ENCODE measurements at places on chromosomes 2 and 18. TPM values are rescaled to one million over a fixed set of nuclear protein-coding genes. Genes with fewer than 3 reads are reported as not detected.

DNA sequence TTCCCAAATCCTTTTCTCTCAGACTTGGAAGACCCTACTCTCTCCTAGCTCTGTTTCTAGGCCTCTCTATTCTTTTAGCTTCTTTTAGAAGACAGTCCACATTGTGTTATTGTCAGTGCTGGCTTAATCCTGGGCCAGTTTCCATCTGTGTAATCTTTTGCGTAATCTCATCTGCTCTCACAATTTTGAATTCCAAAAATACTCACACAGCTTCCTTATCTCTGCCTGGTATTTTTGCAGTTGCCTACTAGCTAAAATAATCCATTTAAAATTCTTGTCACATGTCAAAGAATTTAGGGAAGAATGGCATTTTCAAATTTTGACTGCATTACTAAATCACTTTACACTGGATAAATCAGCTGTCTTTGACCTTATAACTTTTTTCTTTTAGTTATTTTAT, 200.6 kb upstream of the MEX3C start:
- H3K4me1 ChIP-seq: no peaks in the 10 kb centered on the region
- no peaks in the 10 kb centered on the region for H3K27me3 ChIP-seq
- H3K4me3 ChIP-seq: no peak overlapping the region
- H3K27ac ChIP-seq: no peak overlapping the region
- DNase-seq: no peak

- no peak overlapping the region for H3K27ac ChIP-seq
- H3K4me3 ChIP-seq: no peak overlapping the region
- no peak for DNase-seq
- H3K27me3 ChIP-seq: no peaks in the 10 kb centered on the region
- H3K4me1 ChIP-seq: no peaks in the 10 kb centered on the region
Observed at GRCh38 chr2:109727929-109728447, 66.1 kb upstream of the RGPD5 start.

DNA sequence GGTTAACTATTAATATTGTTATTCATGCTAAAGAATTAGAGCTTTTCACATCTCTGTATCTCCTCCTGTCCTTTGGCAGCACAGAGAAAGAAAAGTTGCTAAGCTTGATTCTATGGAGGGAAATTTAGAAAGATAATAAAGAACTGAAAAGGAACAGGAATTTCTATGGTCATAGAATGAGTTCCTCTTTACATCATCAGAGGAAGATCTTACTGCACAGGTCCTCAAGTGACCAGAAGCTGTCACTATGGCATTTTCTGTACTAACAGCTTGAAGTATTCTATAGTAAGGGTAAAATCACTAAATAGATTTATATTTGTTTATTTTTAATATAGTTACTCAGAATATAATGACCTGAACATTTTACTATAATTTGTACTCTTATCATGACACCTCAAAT, 6.0 kb upstream of the PRKD3 start:
- no peak overlapping the region for H3K27ac ChIP-seq
- H3K4me3 ChIP-seq: no peak overlapping the region
- H3K36me3 ChIP-seq: no peaks in the 10 kb centered on the region
- no peaks in the 10 kb centered on the region for H3K27me3 ChIP-seq
- no peak for DNase-seq
- H3K4me1 ChIP-seq: peaks cover 13% of the 10 kb centered on the region

COBLL1 gene
- total RNA-seq: 3.6 TPM

AMER3 gene
- total RNA-seq: not detected

DNA sequence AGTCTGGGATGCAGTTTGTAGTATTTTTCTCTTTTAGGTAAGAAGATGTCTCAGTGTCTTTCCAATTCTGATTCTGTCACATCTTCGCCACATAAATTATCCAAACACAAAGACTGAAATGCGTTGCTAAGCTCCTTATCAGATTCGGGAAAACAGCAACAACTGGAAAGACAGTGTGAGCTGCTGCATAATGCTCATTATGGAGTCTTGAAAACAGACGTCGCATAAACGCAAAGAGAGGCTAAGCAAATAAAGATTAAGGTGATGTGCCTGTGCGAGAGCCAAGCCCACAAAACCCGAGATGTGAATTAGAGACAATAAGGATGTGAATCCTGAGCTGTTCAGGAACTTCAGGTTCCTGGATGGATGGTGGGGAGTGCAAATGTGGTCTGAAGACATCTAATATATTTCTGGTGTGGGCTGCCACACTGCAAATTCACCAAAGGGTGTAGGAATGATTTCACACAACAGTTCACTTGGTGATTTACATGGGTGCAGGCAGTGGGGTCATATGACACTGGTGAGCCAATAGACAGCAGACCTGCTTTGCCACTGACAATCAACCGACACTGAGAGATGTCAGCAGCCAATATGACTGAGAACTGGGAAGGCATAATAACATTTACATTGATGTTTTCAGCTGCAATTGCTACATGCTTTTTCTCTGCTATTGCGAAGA, 195.8 kb downstream of the MTX2 start:
- H3K4me1 ChIP-seq: peaks cover 19% of the 10 kb centered on the region
- no peaks in the 10 kb centered on the region for H3K36me3 ChIP-seq
- no peak for DNase-seq
- H3K27me3 ChIP-seq: no peaks in the 10 kb centered on the region
- no peak overlapping the region for H3K4me3 ChIP-seq

DLGAP1 gene
- total RNA-seq: not detected

GRCh38 chr18:79624356-79625170, 55.0 kb upstream of the CTDP1 start:
- DNase-seq: no peak
- H3K4me1 ChIP-seq: no peaks in the 10 kb centered on the region
- H3K4me3 ChIP-seq: no peak overlapping the region
- H3K36me3 ChIP-seq: no peaks in the 10 kb centered on the region
- no peak overlapping the region for H3K27ac ChIP-seq

GRCh38 chr2:6060992-6061663, 368.9 kb downstream of the SOX11 start:
- H3K27ac ChIP-seq: no peak overlapping the region
- H3K36me3 ChIP-seq: no peaks in the 10 kb centered on the region
- H3K27me3 ChIP-seq: no peaks in the 10 kb centered on the region
- no peak for DNase-seq
- H3K4me1 ChIP-seq: no peaks in the 10 kb centered on the region

GRCh38 chr2:149420053-149420963, 89.9 kb downstream of the LYPD6 start:
- H3K27ac ChIP-seq: no peak overlapping the region
- DNase-seq: no peak
- H3K36me3 ChIP-seq: no peaks in the 10 kb centered on the region
- H3K4me1 ChIP-seq: peaks cover 16% of the 10 kb centered on the region
